ENCODE measurements at places on chromosomes 16 and 17.

GRCh38 chr17:42110301-42111264, 1.9 kb downstream of the DHX58 start:
- no peak for DNase-seq

GRCh38 chr17:37755455-37755854, 10.6 kb upstream of the HNF1B start:
- no peak for DNase-seq

DNA sequence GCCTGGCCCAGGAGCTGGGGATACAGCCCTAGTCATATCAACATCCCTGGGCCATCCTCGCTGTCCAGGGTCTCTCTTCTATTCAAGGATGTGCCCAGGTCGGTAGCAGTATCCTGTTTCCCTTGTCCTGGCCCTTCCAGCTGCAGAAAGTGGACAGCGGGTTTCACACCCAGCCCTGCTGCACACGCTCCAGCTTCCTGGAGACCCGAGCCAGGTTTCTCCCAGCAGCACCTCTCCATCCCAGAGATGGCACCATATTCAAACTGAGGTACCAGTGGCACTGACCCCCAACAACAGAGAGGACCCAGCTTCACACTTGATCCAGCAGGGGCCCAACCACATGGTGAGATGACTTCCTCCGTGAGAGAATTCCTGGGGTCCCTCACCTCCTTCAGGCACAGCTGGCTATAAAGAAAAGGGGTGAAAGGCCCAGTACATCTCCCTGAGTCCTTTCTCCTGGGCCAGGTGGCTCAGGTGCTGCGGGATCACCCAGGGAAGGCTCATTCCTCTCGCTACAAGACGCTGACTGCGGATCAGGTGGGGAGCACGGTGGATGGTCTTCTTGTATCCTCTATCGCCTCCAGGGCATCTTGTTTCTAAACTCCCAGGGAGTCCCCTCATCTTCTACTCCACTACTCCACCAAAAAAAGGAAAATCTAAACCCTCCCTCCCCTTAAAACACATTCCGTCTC, 1.4 kb downstream of the CUEDC1 start:
- DNase-seq, result no peak

DNA sequence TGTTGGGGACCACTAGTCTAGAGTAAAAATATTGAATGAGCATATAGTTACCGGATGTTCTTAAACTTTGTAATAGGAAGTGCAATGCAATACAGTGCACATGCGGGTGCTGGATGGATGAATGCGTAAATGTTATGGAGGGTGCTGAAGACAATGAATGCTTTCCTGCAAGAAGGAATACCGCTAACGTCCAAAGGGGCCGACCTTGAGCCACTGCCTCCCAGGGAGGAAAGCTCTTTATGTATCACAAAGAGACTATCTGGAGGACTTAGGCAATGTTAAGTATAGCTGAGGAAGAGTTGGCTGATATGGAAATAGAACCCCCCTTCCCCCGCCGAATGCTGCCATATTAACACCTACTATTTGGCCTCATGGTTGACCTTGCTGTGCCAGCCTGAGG, 27.5 kb upstream of the SHCBP1 start:
- DNase-seq, result no peak

DNA sequence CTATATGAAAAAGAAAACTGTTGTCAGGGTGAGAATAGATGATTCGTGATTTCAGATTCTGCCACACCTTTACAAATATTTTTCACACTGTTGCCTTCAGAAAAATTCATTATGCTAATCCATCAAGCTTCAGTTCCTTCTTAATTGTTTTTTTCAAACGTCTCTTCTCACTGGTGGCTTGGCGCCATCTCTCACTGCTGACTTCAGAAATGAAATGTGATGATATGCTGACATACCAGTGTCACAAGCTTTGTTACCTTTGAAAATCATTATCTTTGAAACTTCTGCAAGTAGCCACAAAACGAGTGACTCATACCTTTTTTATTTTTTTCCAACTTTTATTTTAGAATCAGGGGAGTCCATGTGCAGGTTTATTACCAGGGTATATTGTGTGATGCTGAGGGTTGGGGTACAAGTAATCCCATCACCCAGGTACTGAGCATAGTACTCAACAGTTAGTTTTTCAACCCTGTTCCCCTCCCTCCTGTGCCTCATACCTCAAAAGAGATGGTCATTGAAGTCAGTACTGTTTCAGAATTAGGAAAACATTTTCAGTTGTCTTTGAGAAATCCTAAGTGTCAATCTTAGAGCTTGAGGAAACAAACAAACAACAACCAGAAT, 14.0 kb upstream of the KRT222 start:
- no peak for DNase-seq

GRCh38 chr16:68447653-68448359, 502 bp downstream of the SMPD3 start:
- peak; percentile 43 for DNase-seq

DNA sequence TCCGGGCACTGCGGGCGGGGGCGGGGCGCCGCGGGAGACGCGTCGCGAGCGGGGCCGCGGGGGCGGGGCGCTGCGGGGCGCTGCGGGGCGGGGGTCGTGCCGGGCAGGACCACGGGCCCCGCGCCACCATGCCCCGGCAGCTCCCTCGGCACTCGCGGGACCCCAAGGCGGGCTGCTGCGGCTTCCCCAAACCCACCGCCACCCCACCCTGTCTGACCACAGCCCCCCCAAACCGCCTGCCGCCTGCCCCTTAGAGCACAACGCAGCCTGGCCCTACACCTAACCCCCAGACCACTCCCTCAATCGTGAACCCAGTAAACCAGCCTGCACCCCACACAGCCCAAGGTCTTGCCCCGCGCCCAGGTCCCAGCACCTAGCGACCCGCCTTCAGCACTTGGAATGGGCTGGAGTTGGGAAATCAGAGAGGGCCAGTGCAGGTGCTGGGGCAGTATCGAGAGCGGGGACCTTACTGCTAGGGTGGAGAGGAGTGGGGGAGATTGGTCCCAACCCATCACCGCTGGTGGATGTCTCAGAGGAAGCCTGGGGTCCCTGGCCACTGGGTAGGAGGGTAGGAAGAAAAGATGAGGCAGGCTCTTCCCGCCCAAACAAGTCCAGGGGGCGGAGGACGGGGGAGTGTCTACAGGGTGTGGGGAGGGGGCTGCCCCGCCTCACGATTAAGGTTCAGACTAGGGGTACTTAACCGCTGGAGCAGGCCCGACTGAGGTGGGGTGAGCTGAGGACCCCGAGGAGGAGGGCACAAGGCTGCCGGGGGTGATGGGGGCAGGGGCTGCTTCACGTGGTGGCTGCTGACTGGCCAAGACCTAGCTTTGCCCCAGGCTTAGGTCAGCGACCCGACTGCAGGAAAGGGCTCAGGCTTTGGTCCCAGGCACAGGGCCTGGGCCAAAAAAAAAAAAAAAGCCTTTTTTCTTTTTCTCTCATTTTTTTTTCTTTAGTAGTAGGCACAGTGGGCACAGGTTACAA, 539 bp upstream of the VAMP2 start:
- no peak for DNase-seq

- DNase-seq, result no peak
Measured at GRCh38 chr17:79461041-79461440, 149.8 kb downstream of the RBFOX3 start.

- no peak for DNase-seq
Measured at GRCh38 chr17:56598466-56598865, 5.0 kb downstream of the NOG start.

DNA sequence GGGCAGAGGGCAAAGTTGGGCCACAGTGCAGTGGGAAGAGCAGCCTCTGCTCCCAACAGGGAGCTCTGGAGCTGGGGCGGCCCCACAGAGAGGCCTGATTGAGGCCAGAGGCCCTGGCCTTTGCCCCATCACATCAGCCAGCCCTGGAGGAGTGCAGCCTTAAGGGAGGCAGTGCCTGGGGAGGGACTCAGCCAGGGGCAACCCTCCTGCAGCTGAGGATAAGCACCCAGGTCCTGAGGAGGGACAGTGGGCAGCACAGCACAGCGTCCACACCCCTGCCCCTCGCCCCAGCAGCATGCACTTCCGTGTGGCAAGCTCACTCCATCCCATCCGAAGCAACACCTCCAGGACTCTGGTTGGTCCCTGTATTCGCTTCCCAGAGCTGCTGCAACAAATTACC, 61.9 kb upstream of the CBX4 start:
- DNase-seq, result no peak

GRCh38 chr16:84093879-84094270, 22.9 kb downstream of the MBTPS1 start:
- DNase-seq, result no peak

DNA sequence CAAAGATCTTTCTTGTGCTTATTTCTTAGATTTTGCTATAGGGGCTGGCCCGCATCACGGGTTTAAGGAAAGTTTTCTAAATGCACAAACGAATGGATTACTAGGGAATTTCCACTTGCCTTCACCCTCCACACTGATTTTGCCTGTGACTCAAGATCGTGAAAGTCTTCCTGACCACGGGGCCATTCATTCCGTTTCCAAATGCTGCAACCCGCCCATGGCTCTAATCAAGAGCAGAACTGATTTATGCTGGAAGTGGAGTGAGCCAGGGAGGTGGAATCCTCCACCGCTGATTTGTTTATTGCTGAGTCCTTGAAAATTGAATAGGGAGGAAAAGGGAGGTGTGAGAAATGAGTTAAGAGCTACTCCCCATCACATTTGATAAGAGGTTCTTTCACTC, 52.4 kb downstream of the CA10 start:
- DNase-seq, result no peak

DNA sequence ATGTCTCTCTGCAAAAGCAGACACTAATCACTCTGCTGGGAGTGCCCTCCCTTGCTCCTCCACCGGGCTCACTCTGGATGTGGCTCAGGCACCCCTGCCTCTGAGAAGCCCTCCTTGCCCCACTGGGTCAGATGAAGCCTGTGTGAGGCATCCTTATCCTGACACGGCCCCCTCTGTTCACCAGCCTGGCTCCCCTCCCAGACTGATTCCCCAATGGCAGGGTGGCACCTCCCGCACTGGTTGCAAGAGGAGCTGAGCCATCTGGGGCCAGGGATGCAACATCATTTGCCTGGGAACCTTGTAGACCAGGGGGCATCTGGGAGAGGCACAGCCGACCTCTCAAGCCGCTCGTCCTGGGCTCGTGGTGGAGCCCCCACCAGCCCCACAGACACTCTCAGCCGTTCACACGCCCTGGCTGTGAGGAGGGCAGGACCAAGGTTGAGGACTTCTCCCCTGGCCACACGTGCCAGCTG, 6.7 kb downstream of the SMTNL2 start:
- DNase-seq, result no peak

All from nucleus accumbens (tissue), 56 donors.